Tibial nerve (tissue), 4 donors: ENCODE measurements at places on chromosomes 2 and 18. TPM values are rescaled to one million over a fixed set of nuclear protein-coding genes. Genes with fewer than 3 reads are reported as not detected.

DNA sequence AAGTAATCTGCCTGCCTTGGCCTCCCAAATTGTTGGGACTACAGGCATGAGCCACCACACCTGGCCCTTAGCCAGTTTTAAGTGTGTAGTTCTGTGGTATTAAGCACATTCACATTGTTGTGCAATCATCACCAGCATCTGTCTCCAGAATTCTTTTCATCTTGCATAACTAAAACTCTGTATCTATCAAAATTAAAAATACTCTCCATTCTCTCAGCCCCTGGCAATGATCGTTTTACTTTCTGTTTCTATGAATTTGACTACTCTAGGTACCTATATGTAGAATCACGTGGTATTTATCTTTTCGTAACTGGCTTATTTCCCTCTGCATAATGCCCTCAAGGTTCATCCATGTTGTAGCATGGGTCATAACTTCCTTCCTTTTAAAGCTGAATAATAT is 45.5 kb upstream of the CAVIN2 start:
- DNase-seq, result no peak
- H3K36me3 ChIP-seq, result no peaks in the 10 kb centered on the region
- H3K4me3 ChIP-seq, result no peak overlapping the region
- H3K27ac ChIP-seq, result no peak overlapping the region
- H3K4me1 ChIP-seq, result no peaks in the 10 kb centered on the region

DNA sequence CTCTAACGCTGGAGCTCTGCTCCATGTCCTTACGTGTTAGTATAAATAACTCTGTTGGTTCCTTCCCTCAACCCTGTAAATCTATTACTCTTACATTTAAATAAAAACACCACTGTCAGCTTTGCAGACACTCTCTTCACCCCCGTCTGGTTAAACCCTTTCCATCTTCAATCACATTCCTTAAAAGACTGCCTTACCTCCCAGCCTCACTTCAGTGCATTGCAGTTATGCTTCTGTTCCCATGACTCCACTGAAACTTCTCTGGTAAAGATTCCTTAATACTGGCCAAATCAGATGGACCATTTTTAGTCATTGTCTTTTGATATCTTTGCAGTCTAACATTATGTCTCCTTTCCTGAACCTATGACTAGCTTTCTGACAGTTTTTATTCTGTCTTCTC is 61.7 kb downstream of the EML4 start:
- no peaks in the 10 kb centered on the region for H3K27me3 ChIP-seq
- H3K27ac ChIP-seq, result no peak overlapping the region
- H3K4me1 ChIP-seq, result peaks cover 12% of the 10 kb centered on the region
- no peak for DNase-seq
- H3K36me3 ChIP-seq, result no peaks in the 10 kb centered on the region
- H3K4me3 ChIP-seq, result no peak overlapping the region

- peak overlapping the region; percentile 89 for H3K27ac ChIP-seq
- peak overlapping the region; percentile 86 for H3K4me3 ChIP-seq
- no peaks in the 10 kb centered on the region for H3K27me3 ChIP-seq
- H3K36me3 ChIP-seq, result no peaks in the 10 kb centered on the region
- DNase-seq, result no peak
These were observed 1.7 kb upstream of the PKDCC start for GRCh38 chr2:42045848-42046748.

- no peak for DNase-seq
- no peaks in the 10 kb centered on the region for H3K27me3 ChIP-seq
- H3K27ac ChIP-seq, result no peak overlapping the region
- H3K4me3 ChIP-seq, result no peak overlapping the region
These were observed 510.3 kb downstream of the PLCL1 start for GRCh38 chr2:198314559-198315153.

DNA sequence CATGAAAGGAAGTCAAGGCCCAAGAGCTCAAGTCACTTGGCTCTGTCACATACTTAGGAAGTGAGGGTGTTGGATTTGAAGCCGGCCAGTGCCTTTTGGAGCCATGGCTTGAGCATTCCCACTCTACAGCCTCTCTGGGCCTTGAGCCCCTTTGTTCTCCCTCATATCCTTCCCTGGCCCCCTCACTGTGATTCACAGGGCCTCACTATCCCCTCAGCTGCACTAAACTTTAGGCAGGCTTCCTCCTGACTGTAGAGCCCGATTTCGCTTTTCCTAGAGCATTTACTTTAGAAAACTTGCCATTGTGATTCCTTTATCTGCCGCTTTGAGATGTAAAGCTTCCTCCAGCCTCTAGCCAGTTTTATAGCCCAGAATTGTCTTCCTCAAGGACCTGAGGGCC is 107.6 kb downstream of the FBXO15 start:
- H3K36me3 ChIP-seq, result no peaks in the 10 kb centered on the region
- H3K27ac ChIP-seq, result no peak overlapping the region
- no peaks in the 10 kb centered on the region for H3K4me1 ChIP-seq
- H3K4me3 ChIP-seq, result no peak overlapping the region

DNA sequence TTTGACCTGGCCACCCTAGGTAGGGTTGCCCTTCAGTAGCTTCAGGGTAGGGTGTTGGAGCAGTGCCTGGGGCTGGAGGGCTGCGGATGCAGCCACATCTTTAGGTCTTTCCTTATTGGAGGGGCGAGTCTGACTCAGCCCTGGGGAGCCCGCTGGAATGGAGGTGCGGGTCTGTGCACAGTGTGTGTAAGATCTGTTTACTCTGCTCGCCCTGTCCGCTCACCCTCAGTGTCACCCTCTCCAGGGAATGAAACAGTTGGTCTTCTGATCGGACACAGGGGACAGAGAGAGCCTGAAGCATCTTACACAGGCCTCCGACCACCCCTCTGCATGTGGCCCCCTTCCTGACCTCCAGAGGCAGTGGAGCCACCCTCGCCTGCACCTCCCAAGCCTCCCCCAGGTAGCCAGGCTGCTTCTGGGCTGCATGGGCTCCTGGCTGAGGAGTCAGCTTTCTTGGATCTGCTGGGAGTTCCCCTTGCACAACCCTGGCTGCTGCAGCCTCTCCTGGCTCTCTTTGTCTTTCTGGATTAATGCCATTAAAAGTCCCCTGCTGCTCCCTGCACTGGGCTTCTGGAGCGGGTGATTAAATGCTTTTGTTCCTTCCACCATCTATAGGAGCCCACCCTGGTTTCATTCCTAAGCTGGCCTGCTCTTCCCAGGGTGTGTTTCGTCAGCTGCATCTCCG is 82.6 kb downstream of the ASB1 start:
- no peaks in the 10 kb centered on the region for H3K27me3 ChIP-seq
- no peaks in the 10 kb centered on the region for H3K36me3 ChIP-seq
- no peak overlapping the region for H3K27ac ChIP-seq
- no peaks in the 10 kb centered on the region for H3K4me1 ChIP-seq
- DNase-seq, result no peak

- peaks cover 10% of the 10 kb centered on the region for H3K4me1 ChIP-seq
- no peak overlapping the region for H3K27ac ChIP-seq
- DNase-seq, result no peak
- H3K27me3 ChIP-seq, result no peaks in the 10 kb centered on the region
- H3K4me3 ChIP-seq, result no peak overlapping the region
These were observed 438.6 kb downstream of the TXNL1 start for GRCh38 chr18:56199580-56200330.

- DNase-seq, result no peak
- H3K27me3 ChIP-seq, result no peaks in the 10 kb centered on the region
- no peak overlapping the region for H3K4me3 ChIP-seq
- no peaks in the 10 kb centered on the region for H3K4me1 ChIP-seq
- H3K27ac ChIP-seq, result no peak overlapping the region
These were observed 75.3 kb upstream of the CYP26B1 start for GRCh38 chr2:72222829-72223564.

GRCh38 chr18:51739044-51739666 is 541.7 kb upstream of the MEX3C start:
- H3K27ac ChIP-seq, result no peak overlapping the region
- no peaks in the 10 kb centered on the region for H3K36me3 ChIP-seq
- no peaks in the 10 kb centered on the region for H3K27me3 ChIP-seq
- H3K4me3 ChIP-seq, result no peak overlapping the region
- no peak for DNase-seq

- no peak overlapping the region for H3K27ac ChIP-seq
- peak overlapping the region; percentile 43 for H3K4me3 ChIP-seq
- no peaks in the 10 kb centered on the region for H3K36me3 ChIP-seq
- DNase-seq, result no peak
- H3K27me3 ChIP-seq, result peaks cover 74% of the 10 kb centered on the region
These were observed 9.2 kb upstream of the SP9 start for GRCh38 chr2:174325373-174326160.

The C2orf78 gene
- total RNA-seq, result not detected

The SERPINB5 gene
- total RNA-seq, result not detected

The CXCR2 gene
- not detected for total RNA-seq

The DCDC2C gene
- 3.9 TPM for total RNA-seq

The ARHGAP15 gene
- 26.9 TPM for total RNA-seq

The RIT2 gene
- total RNA-seq, result not detected

The PSD4 gene
- total RNA-seq, result 10.0 TPM

The ADRA2B gene
- 5.0 TPM for total RNA-seq

The GYPC gene
- total RNA-seq, result 87.6 TPM

The CCDC68 gene
- total RNA-seq, result 5.0 TPM

The KIAA1328 gene
- 53.3 TPM for total RNA-seq
